ENCODE measurements at places on chromosomes 2 and 18. TPM values are rescaled to one million over a fixed set of nuclear protein-coding genes. Genes with fewer than 3 reads are reported as not detected.

The SERPINB4 gene
- not detected for total RNA-seq

DNA sequence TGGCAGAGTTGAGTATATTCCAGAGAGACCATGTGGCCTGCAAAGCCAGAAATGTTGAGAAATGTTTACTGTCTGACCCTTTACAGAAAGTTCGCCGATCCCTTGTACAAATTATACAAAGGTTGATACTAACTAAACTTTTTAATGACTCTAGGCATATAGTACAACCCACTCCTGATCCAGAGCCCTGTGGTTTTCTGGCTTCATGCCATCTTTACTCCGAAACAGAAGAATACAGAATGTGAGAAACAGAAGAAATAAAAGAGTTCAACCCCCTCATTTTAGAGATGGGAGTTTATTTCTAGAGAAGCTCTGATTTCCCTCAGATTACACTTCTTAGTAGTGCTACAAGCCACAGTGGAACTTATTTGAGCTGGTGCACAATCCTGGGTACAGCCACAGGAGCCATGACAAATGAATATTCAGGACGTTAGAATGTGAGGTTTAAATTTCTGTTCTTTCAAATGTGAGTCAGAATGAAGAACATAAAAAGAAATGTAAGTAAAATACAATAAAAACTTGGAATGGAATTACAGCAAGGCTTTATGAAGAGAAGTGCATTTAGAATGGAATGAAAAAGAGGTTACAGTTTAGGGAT lies 38.0 kb upstream of the SMCHD1 start:
- no peak overlapping the region for H3K4me3 ChIP-seq
- DNase-seq: no peak
- no peaks in the 10 kb centered on the region for H3K4me1 ChIP-seq
- H3K36me3 ChIP-seq: peaks cover 28% of the 10 kb centered on the region

The DOCK10 gene
- total RNA-seq: 33.6 TPM

GRCh38 chr18:29494371-29494770 lies 1317.4 kb upstream of the CDH2 start:
- no peaks in the 10 kb centered on the region for H3K4me1 ChIP-seq
- no peak overlapping the region for H3K4me3 ChIP-seq
- no peaks in the 10 kb centered on the region for H3K36me3 ChIP-seq
- no peak overlapping the region for H3K27ac ChIP-seq

- H3K36me3 ChIP-seq: peaks cover 11% of the 10 kb centered on the region
- no peak overlapping the region for H3K4me3 ChIP-seq
- peak overlapping the region; percentile 77 for H3K27ac ChIP-seq
- H3K4me1 ChIP-seq: peaks cover 84% of the 10 kb centered on the region
- no peak for DNase-seq
Observed at GRCh38 chr2:1627628-1628381, 116.5 kb downstream of the PXDN start.

GRCh38 chr2:105364436-105365139 lies 27.2 kb downstream of the C2orf49 start:
- H3K4me1 ChIP-seq: no peaks in the 10 kb centered on the region
- peaks cover 79% of the 10 kb centered on the region for H3K36me3 ChIP-seq
- H3K4me3 ChIP-seq: no peak overlapping the region
- H3K27me3 ChIP-seq: no peaks in the 10 kb centered on the region

The PROC gene
- total RNA-seq: 5.8 TPM

- H3K36me3 ChIP-seq: no peaks in the 10 kb centered on the region
- H3K4me3 ChIP-seq: no peak overlapping the region
- H3K27ac ChIP-seq: peak overlapping the region; percentile 51
- peaks cover 67% of the 10 kb centered on the region for H3K4me1 ChIP-seq
- no peaks in the 10 kb centered on the region for H3K27me3 ChIP-seq
- DNase-seq: peak; percentile 62
Observed at GRCh38 chr18:14971461-14972185, 223.7 kb downstream of the ANKRD30B start.

The MAP3K20 gene
- total RNA-seq: 60.5 TPM

DNA sequence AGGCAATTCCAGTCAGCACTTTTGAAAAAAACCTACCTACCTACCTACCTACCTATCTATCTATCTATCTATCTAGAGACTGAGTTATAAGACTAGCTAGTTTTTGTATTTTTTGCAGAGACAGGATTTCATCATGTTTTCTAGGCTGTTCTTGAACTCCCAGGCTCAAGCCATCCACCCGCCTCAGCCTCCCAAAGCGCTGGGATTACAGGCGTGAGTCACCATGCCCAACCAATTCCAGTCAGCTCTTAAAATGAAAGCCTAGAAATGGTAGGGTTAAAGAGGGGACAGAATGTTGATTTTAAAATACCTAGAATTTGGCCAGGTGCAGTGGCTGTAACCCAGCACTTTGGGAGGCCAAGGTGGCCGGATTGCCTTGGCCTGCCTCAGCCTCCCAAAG lies 19.1 kb downstream of the MSH2 start:
- peaks cover 19% of the 10 kb centered on the region for H3K4me1 ChIP-seq
- DNase-seq: no peak
- H3K27ac ChIP-seq: peak overlapping the region; percentile 59
- H3K36me3 ChIP-seq: peaks cover 39% of the 10 kb centered on the region
- no peak overlapping the region for H3K4me3 ChIP-seq

DNA sequence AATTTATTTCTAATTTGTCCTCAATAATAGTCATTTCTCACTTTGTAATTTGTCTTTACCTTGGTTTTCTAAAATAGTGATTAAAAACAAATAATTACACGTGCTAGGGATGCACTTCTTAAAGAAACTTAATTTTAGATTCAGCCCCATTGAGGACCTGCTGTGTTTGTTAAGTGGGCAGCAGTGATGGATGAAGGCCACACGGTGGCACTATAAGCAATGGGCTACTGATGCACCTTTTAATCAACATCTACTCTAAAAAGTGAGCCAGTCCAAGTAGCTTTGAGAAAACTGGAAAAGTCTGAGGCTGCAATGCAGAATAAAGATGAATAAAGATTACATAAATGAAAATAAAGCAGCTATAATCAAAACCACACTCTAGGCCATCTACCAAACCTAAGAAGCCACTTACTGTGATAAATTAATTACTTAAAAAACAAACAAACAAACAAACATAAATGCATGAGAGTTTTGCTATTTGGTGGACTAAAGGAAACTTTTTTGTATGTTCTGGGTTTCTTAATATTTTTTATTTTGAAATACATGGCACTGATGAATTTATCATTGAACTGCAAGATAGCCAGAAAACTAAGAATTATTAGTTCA lies 89.3 kb downstream of the PDE11A start:
- no peaks in the 10 kb centered on the region for H3K4me1 ChIP-seq
- no peaks in the 10 kb centered on the region for H3K36me3 ChIP-seq
- H3K27me3 ChIP-seq: no peaks in the 10 kb centered on the region
- no peak overlapping the region for H3K4me3 ChIP-seq
- peak; percentile 56 for DNase-seq

DNA sequence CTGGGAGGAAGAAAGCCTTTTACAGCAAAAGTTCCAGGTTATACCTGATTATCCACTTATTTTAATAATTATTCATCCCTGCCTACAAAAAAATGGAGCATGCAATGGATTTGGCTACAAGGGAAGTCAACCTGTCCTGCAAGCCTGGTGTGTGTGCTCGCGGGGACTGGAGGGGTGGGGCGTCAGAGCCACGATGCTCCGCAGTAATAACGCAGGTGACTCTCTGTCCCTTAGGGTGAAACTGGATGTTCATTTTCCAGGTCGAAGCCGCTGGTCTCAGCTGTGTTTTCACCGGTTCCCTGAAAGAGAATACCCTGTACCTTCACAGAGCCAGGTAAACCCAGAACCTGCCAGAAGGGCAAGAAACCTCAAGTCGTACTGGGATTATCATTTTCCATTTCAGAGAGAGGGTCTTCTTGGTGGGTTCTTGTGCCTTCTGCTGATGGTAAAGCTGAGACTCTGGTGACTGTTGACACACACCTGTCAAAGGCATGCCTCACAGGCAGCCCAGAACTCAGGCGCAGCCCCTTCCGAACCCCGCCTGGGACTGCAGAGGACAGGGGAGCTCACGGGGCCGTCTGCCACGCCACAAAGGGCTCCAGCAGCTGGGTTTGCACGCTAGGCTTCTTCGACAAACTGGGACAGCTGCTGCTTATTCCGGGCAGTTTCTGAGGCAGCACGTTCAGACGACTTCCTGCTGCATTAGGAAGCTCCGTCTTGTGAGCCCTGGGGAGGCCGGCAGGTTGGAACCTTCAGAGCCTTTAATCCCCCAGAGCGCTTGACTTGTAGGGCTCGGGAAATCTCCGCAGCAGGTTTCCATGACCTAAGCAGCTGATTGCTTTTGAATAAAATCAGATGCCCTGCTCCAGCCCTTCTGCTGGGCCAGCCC lies 58.6 kb downstream of the KCNG2 start:
- H3K4me3 ChIP-seq: no peak overlapping the region
- no peak overlapping the region for H3K27ac ChIP-seq
- no peaks in the 10 kb centered on the region for H3K36me3 ChIP-seq
- DNase-seq: no peak
- peaks cover 46% of the 10 kb centered on the region for H3K27me3 ChIP-seq
- peaks cover 16% of the 10 kb centered on the region for H3K4me1 ChIP-seq

The TGOLN2 gene
- 87.2 TPM for total RNA-seq

DNA sequence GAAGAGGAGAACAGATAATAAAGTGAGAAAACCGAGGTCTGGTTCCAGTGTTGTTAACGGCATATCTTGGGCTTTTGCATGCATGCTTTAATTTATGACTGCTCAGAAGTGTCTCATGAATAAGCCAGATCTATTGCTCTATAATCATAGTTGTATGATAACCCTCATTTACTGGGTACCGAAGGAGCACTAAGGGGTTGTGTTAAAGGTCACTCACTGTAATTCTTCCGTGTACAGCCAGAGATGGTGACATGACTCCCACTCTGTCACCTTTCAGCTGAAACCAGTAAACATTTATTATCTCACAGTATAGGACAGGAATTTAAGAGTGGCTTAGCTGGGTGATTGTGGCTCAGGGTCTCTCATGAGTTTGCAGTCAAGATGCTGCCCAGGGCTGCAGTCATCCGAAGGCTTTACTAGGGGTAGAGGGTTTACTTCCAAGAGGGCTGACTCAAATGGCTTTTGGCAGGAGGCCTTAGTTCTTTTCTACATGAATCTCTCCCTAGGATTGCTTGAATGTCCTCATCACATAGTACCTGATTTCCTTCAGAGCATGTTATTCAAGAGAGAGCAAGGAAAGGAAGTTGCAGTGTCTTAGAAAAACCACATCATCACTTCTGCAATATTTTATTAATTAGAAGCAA lies 107.0 kb downstream of the NAB1 start:
- DNase-seq: no peak
- no peak overlapping the region for H3K27ac ChIP-seq
- H3K4me1 ChIP-seq: peaks cover 11% of the 10 kb centered on the region
- H3K27me3 ChIP-seq: no peaks in the 10 kb centered on the region

- no peak within 1 kb of the TSS for H3K27ac ChIP-seq
- H3K36me3 ChIP-seq: no peaks in the 10 kb centered on the region
- no peak within 1 kb of the TSS for H3K4me3 ChIP-seq
- no peak for DNase-seq
- no peaks in the 10 kb centered on the region for H3K4me1 ChIP-seq
Observed at GRCh38 chr2:174334781-174335251, at the start of gene SP9. TSS of gene SP9 (plus strand) at chr2:174334954. CDS start at chr2:174335093, 139 bp downstream.

- no peaks in the 10 kb centered on the region for H3K36me3 ChIP-seq
- 0 out of 2 replicates have a peak, but pooled peaks cover 4% of the 10 kb centered on the region for H3K4me1 ChIP-seq
- H3K27ac ChIP-seq: no peak overlapping the region
Observed at GRCh38 chr2:217999595-217999959, 3.2 kb downstream of the TNS1 start.

The PPP1R1C gene
- total RNA-seq: 27.5 TPM

The HMSD gene
- not detected for total RNA-seq

The GPR35 gene
- total RNA-seq: 1.1 TPM

GRCh38 chr2:206642075-206643025 lies at the start of gene FAM237A:
TSS of gene FAM237A (plus strand) at chr2:206642487. CDS start at chr2:206644237, 1,750 bp downstream.
- no peak for DNase-seq
- peaks cover 21% of the 10 kb centered on the region for H3K4me1 ChIP-seq
- H3K27ac ChIP-seq: no peak within 1 kb of the TSS
- H3K27me3 ChIP-seq: no peaks in the 10 kb centered on the region

The TLX2 gene
- 3.8 TPM for total RNA-seq

The FAM237A gene
- not detected for total RNA-seq

DNA sequence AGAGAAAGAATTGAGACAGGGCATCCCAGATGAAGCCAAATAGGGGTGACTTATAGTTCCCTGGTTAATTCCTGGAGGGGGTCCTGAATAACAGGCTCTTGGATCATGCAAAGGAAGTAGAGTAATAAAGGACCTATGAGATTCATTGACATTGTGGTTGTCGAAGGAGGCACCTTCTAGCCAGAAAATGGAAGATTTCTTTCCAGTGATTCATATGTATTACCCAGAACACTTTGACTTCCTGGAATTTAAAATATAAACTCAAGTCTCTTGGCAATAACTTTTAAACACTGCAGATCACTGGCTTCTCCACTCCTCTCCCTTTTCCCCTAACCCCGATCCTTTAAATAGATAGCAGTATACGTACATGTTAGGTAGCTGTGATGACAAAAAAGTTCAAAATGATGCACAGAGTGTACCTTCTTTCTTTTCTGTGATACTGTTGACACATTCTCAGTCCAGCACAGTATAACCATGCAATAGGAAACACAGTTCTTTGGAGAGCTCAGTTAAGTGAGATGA lies 211.8 kb downstream of the LTBP1 start:
- H3K4me3 ChIP-seq: no peak overlapping the region
- no peaks in the 10 kb centered on the region for H3K27me3 ChIP-seq
- peaks cover 8% of the 10 kb centered on the region for H3K4me1 ChIP-seq
- DNase-seq: peak; percentile 41
- H3K36me3 ChIP-seq: no peaks in the 10 kb centered on the region

GRCh38 chr2:112698834-112699515 lies 21.8 kb upstream of the NT5DC4 start:
- H3K27ac ChIP-seq: no peak overlapping the region
- no peaks in the 10 kb centered on the region for H3K4me1 ChIP-seq
- H3K27me3 ChIP-seq: no peaks in the 10 kb centered on the region
- no peaks in the 10 kb centered on the region for H3K36me3 ChIP-seq

DNA sequence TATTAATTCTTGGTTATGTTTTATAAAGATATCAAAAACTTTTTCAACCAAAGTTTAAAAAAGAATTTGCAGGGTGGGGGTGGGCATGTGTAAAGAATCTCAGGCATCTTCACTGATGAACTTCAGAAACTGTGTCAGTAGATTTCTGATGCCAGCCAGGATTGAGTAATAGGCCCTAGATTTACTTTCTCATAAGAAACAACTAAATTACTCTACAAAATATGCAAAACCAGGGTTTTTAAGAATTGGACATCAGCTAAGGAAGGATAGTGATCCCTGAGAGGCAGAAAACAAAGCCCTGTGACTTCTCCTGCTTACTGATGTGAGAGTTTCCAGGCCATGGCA lies 11.9 kb upstream of the IL1R1 start:
- H3K4me3 ChIP-seq: no peak overlapping the region
- no peaks in the 10 kb centered on the region for H3K36me3 ChIP-seq
- no peak overlapping the region for H3K27ac ChIP-seq
- H3K27me3 ChIP-seq: no peaks in the 10 kb centered on the region
- peaks cover 38% of the 10 kb centered on the region for H3K4me1 ChIP-seq

The PLCD4 gene
- 0.74 TPM for total RNA-seq

- peaks cover 9% of the 10 kb centered on the region for H3K27me3 ChIP-seq
- H3K4me1 ChIP-seq: peaks cover 8% of the 10 kb centered on the region
Observed at GRCh38 chr2:241788572-241788971, 11.9 kb downstream of the GAL3ST2 start.
